ENCODE measurements at places on chromosomes 5 and 9.

- DNase-seq: peak; percentile 79
These were observed 21.5 kb downstream of the C9orf57 start for GRCh38 chr9:72038890-72039410.

- no peak for DNase-seq
These were observed 228.6 kb downstream of the SLF1 start for GRCh38 chr5:94847019-94847418.

DNA sequence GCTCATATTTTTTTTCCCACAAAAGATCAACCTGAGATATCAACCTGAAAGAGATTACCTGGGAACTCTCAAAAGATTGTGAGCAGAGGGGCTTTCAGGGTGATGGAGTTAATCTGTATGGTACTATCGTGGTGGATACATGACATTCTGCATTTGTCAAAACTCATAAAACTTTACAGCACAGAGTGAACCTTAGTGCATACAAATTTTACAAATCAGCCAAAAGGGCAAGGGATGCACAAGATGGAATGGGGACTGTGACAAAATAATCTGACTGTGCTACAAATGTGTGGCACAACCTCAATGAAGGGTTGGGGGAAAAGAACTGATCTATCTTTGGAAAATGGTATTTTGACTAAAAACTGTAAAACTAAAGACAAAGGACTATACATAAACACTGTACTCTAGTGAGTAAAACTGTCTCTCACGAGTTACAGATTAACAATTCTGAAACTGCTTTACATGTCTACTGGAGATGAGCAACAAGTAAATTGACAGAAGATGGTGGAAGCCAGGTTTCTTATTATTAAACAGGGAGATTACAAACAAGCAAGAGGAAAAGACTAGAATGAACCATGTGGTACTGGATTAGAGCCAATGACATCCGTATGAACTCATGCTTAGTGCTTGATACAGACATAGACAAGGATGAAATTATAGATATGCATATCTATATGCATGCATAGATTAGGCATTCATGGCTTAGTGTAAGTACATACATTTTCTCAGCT lies 24.8 kb upstream of the RLN1 start:
- no peak for DNase-seq

GRCh38 chr9:110578575-110579033 lies 937 bp downstream of the SVEP1 start:
- DNase-seq: no peak

GRCh38 chr5:96863114-96863513 lies 13.2 kb upstream of the ERAP2 start:
- DNase-seq: no peak

GRCh38 chr5:60763061-60763460 lies 63.1 kb upstream of the DEPDC1B start:
- no peak for DNase-seq

- no peak for DNase-seq
These were observed 943 bp downstream of the GALNT12 start for GRCh38 chr9:98808411-98808815.

- DNase-seq: no peak
These were observed 497.0 kb upstream of the TNC start for GRCh38 chr9:115615000-115615401.

- DNase-seq: no peak
These were observed 314.7 kb upstream of the RGMB start for GRCh38 chr5:98458726-98459125.

GRCh38 chr9:2645569-2645968 lies 24.0 kb downstream of the VLDLR start:
- DNase-seq: no peak

- DNase-seq: peak; percentile 9
These were observed 126.7 kb downstream of the SLC25A46 start for GRCh38 chr5:110865400-110866094.

DNA sequence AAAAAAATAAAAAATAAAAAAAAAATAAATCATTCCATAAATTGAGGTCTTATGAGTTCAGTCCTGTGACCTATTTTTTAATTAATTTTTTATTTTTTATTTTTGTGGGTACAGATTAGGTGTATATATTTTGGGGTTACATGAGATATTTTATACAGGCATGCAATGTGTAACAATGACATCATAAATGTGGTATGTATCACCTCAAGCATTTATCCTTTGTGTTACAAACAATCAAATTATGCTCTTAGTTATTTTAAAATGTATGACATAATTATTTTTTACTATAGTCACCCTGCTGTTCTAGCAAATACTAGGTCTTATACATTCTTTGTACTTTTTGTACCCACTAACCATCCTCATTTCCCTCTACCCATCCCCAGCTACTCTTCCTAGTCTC lies 537.9 kb downstream of the HINT1 start:
- DNase-seq: no peak

DNA sequence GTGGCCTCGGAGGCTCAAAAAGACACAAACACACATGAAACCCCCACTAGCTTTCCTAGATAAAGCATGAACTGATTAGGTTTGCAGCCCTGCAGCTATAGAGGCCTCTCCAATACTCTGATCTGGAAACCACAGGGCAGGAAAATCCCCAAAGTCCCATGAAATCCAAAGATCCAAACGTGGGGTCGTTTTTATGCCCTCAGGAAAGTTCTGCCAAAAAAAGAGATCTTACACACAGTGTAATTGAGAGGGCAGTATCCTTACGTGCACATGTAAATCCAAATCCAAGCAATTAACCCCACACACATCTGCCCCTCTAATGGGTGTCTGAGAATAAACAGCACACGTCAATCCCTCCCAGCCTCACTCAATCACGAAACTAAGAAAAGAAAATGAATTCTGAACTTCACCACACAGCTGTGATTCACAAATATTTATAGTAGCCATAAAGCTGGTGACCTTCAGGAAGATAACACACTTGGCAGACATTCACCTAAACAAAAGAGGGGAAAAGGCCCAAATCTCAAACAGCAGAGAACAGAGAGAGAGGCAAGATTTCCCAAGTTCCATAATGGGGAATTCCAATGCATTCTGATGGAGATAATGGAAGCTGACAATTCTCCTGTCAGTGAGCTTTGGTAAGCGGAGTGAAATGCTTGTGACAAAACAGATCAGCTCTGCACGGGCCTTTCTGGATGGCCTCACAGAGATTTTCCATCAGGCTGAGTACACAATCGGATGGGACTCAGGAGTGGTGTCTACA lies 114.2 kb downstream of the SEMA5A start:
- DNase-seq: no peak

DNA sequence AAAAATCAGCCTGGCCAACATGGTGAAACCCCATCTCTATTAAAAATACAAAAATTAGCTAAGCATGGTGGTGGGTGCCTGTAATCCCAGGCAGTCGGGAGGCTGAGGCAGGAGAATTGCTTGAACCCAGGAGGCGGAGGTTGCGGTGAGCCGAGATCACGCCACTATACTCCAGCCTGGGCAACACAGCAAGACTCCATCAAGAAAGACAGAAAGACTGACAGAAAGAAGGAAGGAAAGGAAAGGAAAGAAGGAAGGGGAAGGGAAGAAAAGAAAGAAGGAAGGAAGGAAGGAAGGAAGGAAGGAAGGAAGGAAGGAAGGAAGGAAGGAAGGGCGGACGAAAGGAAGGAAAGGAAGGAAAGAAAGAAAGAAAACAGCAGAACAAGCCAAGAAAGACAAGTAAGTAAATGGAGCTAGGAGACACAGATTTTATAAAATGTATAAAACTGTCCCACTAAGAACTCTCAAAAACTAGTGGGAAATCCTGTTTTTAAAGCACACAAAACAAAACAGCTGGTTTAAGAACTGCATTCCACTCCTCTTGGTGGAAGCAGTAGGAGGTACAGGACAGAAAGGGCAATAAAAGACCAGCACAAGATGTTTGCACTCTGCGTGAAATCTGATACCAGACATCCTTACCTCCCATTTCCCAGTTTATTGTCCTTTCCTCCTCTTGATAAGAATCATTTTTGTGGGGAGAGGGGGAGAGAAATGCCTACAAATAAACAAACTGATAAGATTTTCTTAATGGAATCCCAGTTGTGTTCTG lies 46.7 kb downstream of the MYO10 start:
- no peak for DNase-seq

DNA sequence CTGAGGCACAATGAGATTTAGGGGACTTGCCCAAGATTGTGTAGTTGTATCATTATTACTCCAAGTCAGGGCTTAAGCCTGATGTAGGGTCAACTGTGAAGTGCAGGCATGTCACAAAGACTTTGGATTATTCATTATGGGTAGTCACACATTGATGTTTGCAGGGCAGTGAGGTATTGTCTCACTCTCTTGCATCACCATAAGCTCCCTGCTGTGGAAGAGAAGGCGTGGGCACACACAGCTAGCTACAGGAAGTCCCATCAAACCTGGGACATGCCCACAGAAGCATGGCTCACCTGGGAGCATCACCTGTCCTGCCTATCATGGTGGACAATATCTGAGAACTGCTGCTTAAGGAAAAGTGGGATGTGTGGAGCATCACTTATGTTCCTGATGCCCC lies 42.1 kb downstream of the TMOD1 start:
- DNase-seq: no peak

DNA sequence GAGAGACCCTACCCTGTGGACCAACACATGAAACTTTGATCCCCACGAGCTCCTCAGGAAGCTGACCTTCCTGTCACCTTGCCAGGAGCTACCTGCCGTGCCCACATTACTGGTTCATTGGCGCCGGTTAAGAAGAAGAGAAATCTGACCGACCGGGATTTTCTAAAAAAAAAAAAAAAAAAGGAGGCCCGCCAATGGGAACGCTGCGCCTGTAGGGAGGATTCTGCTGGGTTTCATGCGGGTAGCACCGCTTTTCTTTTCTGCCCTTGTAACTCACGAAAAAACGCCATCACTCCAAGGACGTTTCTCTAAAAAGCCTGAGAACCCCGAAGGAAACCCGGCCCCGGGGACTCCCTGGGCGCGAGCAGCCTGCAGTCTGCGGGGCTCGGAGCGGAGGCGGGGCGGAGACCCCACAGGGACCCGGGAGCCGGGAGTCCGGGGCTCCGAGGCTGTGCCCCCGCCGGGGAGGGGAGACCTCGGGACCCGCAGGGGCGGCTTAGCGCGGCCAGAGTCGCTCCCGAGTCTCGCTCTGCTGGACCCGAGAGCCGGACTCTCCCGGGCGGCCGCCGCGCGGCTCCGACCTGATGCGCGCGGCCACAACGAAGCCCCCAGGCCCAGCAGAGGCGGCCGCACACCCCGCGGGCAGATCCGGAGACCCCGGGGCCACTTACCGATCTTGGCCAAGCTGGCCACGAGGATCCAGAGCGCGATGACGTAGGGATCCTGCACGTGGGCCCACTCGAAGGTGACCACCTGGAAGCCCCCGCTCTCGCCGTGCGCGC lies 617 bp downstream of the SLC9A3 start:
- DNase-seq: no peak

- no peak for DNase-seq
These were observed 49.7 kb downstream of the FER start for GRCh38 chr5:108797396-108797795.

DNA sequence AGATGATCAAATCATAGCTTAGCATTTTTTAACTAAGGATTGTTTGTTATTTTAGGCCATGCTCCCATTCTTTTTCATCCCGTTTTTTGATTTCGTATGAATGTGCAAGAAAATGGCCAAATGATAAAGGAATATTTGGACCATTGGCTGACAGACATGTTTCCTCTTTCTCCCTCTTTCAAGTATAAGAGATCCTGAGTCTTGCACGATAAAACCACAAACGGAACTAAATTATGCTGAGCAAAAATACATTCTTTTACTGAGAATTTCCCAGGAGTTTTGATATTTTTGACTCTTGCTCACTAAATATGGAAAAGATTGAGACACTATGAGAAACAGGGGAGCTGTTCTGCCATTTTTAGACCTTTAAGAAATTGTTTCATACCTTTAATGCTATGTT lies 90.4 kb upstream of the KLF9 start:
- DNase-seq: no peak

GRCh38 chr9:13758936-13759335 lies 479.4 kb upstream of the MPDZ start:
- no peak for DNase-seq

GRCh38 chr5:170587808-170588207 lies 84.0 kb downstream of the KCNIP1 start:
- DNase-seq: no peak

DNA sequence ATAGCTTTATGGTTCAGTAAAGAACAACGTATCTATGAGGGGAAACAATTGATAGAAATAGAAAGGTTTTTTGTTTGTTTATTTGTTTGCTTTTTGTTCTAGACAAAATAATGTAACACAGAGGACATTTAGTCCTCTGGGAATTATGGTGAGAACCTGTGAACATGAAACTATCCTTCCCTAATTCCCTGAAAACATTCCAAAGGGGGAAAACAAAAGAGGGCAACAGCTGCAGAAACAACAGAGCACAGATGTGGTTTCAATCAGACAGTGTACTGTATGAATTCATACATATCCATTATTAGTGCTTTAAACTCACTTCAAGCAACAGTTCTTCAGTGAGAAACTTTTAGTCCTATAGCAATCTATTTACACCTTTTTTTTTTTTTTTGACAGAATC lies 1489.8 kb upstream of the C9orf72 start:
- no peak for DNase-seq

GRCh38 chr9:94082956-94083355 lies 1.3 kb upstream of the PTPDC1 start:
- DNase-seq: no peak

DNA sequence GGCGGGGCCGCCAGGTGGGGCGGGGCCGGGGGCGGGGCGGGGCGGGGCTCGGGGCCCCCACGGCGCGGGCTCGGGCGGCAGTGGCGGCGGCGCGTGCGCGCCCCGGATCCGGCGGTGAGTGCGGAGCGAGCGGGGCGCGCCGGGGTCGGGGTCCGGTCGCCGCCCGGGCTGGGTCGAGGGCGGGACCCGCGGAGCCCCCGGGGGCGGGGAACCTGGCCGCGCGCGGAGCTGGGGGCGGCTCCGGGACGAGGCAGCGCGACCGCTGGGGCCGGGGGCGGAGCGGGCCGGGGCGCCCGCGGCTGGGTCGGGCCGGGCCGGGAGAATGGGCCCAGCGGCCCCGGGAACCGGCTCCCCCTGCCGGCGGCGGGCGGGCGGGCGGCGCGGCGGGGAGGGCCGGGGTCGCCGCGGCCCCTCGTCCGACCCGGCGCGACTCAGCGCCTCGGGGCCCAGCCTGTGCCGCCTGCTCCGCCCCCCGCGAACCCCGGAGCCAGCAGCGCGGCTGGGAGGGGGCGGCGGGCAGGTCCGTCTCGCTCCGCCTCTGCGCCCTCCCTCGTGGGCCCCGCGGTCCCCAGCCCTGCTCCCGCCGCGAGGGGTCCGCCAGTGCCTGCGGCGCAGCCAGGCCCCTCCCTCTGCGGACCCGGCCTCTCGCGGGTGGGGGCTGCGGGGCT lies 3.1 kb downstream of the EGFL7 start:
- DNase-seq: peak; percentile 28

- DNase-seq: no peak
These were observed 178.0 kb upstream of the DMAC1 start for GRCh38 chr9:7977586-7977985.

Measured in activated CD4-positive, alpha-beta T cell treated with anti-CD3 and anti-CD28 coated beads, Interleukin-2, amount 50 U/mL, for 48 hours (primary cell).